ENCODE measurements at places on chromosomes 12 and 14.

GRCh38 chr12:95557625-95558024, 6.3 kb upstream of the USP44 start:
- no peak for DNase-seq

DNA sequence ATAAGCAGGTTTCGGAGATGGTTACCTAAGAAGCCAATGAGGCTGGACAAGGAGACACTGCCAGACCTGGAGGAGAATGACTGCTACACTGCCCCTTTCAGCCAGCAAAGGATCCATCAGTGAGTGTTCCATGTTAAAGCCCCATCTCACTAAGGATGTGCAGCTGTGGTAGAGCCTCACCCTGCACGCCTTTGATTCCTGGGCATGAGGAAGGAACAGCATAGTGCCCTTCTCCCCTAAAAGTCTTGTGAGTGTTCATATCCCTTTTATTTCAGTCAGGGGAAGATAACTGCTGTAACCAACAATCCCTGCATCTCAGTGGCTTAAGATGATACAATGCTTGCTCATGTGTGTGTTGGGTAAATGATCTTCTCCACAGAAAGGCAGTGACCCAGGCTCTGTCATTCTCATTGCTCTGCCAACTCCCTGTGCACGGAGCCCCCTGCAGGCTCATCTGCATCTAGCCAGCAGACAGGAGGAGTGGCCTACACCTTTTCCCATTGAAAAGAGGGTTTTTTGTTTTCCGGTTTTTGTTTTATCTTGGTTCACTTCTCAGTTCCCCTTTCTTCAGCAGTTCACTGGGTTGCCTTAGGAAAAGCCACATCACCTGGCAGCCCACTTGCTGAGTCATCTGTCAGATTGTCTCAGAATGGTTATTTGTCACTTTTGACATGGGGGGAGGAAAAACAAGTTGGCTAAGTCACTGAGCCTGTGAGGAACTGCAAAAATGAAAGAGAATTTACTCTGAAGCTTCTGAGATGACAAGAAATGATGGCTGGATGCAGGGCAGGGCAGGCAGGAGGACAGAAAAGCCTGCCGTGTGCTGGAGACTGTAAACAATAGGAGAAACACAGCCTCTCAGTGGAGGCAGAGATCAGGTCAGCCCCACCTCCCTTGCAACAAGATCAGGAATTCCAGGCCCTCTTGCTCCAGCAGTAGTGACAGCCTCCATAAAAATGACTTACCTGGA, 193.3 kb downstream of the ANO4 start:
- no peak for DNase-seq

DNA sequence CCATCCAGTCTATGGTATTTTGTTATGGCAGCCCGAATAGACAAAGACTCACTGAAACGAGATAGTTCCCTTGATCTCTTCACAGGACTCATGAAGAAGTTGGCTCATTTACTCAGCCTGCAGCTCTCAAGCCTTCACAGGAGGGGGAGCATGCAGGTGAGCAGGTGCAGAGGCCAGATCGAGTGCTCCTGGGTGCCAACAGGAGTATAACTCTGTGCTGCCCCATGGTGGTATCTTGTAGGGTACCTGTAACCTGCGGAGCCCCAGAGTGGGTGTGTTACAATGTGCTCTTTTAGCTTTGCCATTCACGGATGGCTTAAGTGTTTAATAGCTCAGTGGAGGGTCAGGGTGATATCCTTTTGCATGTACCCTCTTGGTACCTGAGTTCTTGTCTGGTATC, 159.5 kb downstream of the METTL25 start:
- DNase-seq, result no peak

- DNase-seq, result no peak
These were observed 614 bp upstream of the ARF6 start for GRCh38 chr14:49892301-49892635.

DNA sequence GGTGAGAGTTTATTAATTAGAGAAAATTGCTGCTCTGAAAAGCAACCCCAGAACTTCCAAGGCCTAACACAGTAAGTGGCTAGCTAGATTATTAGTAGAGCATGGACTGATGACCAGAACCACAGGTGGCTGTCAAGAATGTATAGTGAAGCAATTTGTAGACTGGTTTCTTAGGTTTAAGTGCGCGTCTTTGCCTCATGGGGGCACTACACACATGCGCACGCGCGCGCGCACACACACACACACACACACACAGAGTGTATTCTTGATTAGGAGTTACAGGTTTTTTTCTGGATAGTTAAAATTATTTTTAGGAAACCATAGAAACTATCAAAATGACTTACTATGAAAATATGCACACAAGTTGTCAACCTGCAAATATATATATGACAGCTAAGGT, 66.5 kb downstream of the BHLHE41 start:
- no peak for DNase-seq

GRCh38 chr14:53509276-53510244, 356.4 kb upstream of the DDHD1 start:
- DNase-seq, result no peak

DNA sequence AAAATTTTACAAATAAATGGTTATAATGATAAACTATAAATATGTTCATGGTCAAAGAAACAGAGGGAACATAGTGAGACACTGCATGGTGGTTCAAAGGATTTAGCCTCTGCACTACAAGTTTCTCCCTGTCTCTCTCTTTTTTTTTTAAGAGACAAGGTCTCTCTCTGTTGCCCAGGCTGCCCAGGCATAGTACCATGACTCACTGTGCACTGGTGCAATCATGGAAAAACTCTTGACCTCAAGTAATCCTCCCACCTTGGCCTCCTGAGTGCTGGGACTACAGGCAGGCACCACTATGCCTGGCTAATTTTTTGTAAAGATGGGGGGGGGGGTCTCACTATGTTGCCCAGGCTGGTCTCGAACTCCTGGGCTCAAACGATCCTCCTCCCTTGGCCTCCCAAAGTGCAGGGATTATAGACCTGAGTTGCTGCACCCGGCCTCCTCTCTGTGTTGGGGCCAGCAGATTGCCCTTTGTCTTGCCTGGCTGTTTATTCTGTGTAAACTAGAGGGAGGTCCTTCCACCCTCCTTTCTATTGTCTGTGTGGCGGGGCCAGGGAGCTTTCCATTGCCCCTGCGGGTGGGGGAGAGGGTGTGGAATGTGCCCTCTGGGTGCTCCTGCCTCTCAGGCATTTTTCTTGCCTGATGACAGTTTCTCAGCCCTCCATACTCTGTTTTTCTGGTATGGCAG, 22.1 kb downstream of the MTHFD1 start:
- DNase-seq, result no peak

- no peak for DNase-seq
These were observed 5.9 kb downstream of the CDH24 start for GRCh38 chr14:23051141-23052057.

DNA sequence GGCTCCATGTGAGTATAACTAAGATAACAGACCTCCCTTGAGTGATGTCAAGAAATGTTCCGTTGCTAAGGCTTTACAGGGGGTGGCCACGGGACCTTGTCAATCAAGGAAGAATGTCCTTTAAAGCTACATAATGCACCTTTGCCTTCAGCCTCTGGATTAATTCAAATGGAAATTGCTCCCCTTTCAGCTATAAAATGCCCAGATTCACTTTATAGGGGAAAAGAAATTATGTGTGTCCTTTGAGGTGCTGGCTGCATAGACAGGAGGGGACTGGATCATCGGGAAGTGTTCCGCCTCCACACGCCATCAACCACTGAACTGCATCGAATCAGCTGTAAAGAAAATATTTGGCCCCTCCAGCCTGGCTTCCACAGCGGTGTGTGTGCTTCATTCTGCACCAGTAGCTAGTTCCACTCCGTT, 415.4 kb downstream of the DPF3 start:
- no peak for DNase-seq

Measured in cortex of kidney (tissue), 1 donor.